Cortex of kidney (tissue), 1 donor: ENCODE measurements at places on chromosomes 2 and 18.

GRCh38 chr2:39875182-39875913 lies 96.3 kb upstream of the THUMPD2 start:
- DNase-seq, result no peak

DNA sequence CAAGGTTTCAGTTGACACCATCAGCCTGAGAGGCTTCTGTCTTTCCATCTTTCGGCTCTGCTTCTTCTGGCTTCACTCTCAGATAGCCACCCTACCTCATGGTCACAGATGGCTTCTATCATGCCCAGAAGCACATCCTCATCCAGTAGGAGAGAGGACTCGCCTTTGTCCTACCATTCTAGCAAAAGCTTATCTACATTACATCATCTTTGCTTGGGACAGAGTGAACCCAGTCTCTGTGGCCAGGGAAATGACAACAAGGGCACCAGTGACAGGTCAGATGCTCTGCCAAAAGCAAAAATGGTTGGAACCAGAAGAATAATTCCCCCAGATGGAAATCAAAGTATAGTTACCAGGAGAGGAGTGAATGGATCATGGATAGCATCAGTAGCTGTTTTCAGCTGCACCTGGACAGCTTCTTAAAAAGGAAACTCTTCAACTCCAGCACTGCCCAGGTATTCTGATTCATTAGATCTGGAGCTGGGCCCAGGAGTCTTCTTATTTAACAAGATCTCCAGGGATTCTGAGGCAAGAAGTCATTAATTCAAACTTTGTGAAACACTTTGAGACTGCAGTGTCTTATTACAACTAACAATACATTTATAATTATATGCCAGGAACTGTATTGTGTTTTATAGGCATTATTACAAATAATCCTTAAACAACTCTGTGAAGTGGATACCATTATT lies 257.7 kb upstream of the UBE2E3 start:
- no peak for DNase-seq

DNA sequence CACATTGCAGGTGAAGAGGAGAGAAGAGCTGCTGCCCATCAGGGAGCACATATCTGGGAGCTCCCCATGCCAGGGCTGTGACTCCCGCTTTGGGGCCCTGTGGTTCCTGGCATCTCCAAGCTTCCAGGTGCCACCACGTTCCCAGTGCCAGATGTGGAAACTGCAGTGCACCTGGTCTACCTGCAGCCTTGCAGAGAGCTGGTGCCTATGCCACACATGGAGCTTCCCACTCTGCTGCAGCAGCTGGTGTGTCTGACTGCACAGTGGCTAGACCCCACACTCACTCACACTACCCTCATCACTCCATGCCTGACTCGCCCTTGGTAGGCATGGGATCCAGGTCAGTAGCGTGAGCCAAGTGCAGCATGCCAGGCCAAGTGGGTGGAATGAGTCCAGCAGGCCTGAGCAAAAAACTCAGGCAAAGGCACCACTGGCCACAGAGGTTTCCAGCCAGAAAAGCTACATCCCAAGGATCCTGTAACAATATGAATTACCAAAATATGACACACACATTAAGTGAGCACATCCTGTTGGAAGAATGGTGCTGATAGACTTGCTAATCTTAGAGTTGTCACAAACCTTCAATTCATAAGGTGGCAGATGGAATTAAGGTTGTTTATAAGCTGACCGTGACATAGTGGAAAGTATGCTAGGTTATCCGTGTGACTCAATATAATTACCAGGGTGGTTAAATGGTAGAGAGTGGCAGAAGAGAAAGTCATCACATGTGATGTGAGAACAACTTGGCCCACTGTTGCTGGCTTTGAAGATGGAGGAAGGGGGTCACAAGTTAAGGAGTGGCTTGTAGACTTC lies 150.9 kb downstream of the EHBP1 start:
- DNase-seq, result no peak

DNA sequence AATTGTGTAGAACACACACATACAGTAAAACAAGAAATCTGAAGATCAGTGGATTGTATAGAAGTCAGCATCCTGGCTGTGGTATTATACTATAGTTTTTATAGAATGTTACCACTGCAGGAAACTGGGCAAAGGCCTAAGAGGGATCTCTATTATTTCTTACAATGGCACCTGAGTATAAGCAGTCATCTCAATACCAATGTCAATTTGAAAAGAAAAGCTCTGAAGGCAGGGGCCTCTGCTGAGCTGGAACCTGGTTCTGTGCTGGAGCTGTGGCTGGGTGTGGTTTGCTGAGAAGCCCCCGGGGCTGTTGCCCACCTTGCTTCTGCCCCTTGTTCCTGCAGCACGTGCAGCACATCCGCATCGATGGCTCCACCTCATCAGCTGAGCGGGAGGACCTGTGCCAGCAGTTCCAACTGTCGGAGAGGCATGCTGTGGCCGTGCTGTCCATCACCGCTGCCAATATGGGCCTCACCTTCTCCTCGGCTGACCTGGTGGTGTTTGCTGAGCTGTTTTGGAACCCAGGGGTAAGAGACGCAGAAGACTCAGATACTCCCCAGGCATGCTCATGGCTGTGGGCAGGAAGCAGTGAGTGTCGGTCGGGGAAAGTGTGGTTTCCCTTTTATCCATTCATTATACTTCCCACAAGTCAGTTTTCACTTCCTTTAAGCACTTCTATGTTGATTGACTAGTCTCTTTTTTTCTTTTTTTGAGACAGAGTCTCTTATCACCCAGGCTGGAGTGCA lies 23.5 kb upstream of the RPL37A start:
- DNase-seq, result no peak

GRCh38 chr2:178819147-178819875 lies 12.1 kb upstream of the TTN start:
- no peak for DNase-seq

- no peak for DNase-seq
These were observed 2.3 kb downstream of the EGR4 start for GRCh38 chr2:73291093-73291460.

DNA sequence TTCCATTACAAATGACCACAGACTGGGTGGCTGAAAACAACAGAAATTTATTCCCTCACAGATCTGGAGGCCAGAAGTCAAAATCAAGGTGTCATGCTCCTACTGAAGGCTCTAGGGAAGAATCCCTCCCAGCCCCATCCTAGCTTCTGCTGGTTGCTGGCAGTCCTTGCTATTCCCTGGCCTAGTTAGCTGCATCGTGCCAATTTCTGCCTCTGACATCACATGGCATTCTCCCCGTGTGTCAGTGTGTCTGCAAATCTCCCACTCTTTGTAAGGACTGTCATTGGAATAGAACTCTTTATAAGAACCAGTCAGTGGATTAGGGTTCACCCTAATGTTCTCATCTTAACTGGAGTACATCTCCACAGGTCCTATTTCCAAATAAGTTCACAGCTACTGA lies 30.5 kb upstream of the NCKAP5 start:
- no peak for DNase-seq

GRCh38 chr18:59892123-59892522 lies 7.7 kb upstream of the PMAIP1 start:
- no peak for DNase-seq

DNA sequence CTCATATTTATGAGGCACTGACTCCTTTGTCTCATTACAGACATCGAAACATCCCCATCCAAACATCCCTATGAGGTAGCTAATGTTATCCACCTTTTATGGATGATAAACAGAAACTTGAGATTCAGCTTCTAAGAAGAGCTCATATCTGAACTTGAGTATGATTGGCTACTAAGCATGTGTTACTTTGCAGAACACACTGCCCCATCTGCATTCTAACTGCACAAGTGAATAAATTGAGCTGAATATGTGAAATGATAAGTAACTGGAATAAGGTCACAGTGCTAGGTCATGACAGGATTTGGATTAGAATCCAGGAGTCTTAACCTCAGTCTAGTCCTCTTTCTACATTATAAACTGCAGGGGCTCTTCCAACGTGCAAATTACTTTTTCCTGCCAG lies 172.7 kb downstream of the SETBP1 start:
- DNase-seq, result no peak

- no peak for DNase-seq
These were observed 203.0 kb upstream of the REV1 start for GRCh38 chr2:99692785-99693184.

GRCh38 chr18:26618135-26618534 lies 69.8 kb upstream of the KCTD1 start:
- no peak for DNase-seq

DNA sequence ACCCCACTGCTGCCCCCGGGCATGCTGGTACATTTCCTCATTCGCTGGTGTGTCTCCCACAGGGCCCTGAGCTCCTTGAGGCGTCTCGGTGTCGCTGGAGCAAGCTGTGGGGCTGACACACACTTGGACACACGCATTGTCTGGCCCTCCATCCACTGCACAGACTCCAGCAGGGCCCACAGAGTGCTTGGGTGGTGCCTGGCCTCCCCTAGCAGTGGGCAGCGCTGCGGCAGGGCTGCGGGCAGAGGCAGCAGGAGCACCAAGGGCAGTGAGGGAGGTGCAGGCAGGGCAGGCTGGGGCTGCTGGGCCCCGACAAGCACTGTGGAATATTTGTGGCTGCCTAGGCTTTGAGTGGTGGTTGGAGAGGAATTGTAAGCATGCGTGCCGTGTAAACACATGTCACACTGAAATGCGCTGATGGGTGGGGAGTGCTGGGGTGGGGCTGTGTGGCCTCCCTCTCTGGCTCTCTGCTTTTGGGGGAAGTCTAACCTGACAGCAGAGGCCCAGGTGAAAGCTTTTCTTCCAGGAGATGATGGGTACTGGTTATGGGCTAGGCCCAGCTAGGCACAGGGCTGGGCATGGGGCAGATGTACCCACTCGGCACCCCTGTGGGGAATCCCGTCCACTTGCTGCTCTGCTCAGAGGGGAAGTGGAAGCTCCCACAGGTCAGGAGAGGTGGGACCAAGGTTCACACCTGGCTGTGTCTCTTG lies 55.5 kb upstream of the HS6ST1 start:
- no peak for DNase-seq

- DNase-seq, result no peak
These were observed 55.7 kb downstream of the BCL2L11 start for GRCh38 chr2:111176388-111176787.

- DNase-seq, result no peak
These were observed 477.7 kb downstream of the DCDC2C start for GRCh38 chr2:4181062-4181461.

DNA sequence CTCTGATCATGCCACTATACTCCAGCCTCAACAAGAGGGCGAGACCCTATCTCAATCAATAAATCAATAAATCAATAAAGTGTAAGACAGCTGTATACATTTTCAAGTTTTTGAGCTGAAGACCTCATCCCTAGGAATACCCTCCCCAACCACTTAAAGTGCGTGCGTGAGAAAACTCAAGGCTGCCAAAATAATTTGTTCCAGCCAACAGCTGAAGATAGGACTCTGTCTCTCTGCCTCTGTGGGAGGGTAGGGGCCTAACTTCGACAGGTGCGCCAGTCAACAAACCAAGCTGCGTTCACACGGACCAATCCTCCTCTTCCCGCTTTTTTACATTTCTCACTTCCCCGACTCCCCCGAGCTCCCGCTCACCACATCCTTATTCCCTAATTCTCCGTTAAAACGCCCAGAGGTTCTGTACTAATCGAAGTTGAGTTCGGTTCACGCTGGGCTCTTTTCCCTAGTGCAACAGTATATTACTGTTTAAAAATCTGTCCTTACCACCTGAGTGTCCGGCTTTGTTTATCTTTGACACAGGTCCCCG lies 618 bp downstream of the POLR2D start:
- no peak for DNase-seq

DNA sequence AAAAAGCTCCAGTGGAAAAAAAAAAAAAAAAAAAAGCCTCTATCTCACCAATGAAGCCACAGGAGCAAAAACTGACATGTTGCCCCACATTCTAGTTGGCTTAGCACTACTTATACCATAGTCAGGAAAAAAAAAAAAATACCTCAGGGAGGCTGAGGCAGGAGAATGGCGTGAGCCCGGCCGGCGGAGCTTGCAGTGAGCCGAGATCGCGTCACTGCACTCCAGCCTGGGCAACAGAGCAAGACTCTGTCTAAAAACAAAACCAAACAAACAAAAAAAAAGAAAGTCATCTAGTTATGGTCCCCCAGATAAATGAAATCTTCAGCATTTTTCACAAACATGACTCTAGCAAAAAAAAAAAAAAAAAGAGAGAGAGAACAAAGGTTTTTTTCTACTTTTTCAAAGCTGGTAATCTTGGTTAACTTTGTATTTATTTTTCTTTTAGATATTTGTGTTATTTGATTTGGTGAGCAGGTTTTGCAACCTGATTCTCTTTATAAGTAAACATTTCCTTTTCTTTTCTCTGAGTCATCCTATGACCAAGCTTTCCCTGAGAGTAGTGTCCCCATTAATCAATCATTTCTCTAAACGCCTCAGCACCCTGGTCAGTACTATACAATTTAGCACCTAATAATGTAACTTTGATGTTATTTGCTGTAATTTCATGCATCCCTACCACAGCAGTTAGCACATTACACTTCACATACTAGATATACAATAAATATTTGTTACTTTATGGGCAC lies 273.7 kb upstream of the PIK3C3 start:
- no peak for DNase-seq

DNA sequence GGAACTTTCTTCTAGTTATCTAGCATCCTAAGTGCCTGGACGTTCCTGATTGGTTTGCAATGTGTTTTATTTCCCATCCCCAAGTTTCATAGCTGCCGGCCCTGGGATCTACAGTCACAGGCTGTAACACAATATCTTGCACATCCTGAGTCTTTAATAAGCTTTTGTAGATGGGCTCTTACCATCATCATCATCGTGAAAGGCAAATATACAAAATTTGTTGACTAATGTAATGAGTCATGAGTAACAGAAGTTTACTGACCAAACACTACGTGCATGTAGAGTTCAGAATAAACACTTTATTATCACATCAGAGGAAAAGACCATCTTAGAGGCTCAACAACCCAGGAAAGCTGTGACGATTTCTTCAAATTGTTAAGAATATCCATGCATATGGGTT lies 8.1 kb upstream of the TYMS start:
- no peak for DNase-seq

GRCh38 chr18:383135-383534 lies 115.3 kb upstream of the THOC1 start:
- no peak for DNase-seq

GRCh38 chr18:55149994-55150393 lies 190.7 kb upstream of the CCDC68 start:
- DNase-seq, result no peak

DNA sequence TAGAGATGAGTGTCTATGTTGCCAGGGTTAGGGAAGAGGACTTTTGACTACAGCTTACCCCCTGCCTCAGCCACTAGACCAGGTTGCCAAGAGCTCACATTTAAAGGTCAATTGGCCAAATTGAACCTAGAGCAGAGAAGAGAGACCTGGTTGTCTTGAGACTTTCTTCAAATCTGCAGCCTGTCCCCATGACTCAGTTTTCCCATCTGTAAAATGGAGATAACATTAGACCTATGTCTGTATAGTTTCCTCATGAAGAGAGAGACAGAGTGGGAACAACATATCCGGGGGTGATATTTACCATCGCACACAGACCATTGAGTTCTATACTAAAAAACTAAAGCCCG lies 1.6 kb upstream of the LIPG start:
- no peak for DNase-seq
